Right renal cortex interstitium (tissue), 3 donors: ENCODE measurements at places on chromosomes 7 and 10. TPM values are rescaled to one million over a fixed set of nuclear protein-coding genes. Genes with fewer than 3 reads are reported as not detected.

Gene DGKB
- polyA plus RNA-seq = 3.9 TPM

GRCh38 chr10:112950714-112951358 lies 789 bp downstream of the TCF7L2 start:
- DNase-seq = no peak

DNA sequence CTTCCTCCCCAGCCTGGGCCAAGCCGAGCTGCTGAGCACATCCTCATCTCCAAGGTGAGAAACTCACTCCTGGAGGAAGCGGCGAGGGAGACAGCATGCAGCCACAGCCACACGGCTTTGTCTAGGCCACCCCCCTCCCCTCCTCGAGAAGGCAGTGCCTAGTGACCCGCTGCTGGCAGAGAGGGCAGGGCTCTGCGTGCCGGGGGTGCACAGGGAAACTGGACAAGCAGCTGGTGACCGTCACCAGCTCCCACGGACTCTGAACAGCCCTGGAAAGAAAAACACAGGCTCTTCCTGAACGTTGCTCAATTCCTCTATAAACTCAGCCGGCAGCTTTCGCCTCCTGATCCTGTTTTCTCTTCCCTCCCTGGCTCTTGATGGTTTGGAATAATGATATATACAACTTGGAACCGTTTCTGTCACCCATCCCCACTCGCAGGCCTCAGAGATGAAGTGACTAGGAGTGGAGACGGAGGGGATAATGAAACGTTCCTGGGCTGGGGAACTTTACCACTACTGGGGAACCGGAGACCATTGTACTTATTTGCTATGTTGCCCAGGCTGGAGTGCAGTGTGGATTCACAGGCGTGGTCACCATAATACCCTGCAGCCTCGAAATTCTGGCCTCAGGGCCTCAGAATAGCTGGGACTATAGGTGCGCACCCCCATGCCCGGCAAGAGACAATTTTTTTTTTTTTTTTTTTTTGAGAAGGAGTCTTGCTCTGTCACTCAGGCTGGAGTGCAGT lies 19.3 kb downstream of the PAPOLB start:
- DNase-seq = no peak

- no peak for DNase-seq
These were observed 291.1 kb downstream of the ZNF248 start for GRCh38 chr10:37566332-37566731.

Gene CPED1
- 36.9 TPM for polyA plus RNA-seq

GRCh38 chr7:141045842-141046620 lies 27.8 kb upstream of the TMEM178B start:
- no peak for DNase-seq

DNA sequence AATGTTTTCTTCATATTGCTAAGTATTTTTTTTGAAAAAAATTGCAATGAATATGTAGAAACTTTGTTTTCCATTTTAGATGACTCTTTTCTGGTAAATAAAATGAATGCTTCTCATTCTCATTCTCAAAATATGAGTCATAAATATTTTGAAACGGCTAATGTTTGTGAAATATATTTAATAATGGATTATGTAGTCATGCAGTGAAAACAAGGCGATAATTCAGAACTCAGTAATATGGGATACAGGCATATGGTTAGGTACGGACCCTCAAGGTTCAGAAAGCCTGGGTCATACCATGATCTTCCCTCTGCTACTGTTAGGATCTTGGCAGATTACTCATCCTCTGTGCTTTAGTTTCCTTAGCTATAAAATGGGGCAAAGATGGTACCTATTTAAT lies 46.2 kb upstream of the SLC39A12 start:
- no peak for DNase-seq

DNA sequence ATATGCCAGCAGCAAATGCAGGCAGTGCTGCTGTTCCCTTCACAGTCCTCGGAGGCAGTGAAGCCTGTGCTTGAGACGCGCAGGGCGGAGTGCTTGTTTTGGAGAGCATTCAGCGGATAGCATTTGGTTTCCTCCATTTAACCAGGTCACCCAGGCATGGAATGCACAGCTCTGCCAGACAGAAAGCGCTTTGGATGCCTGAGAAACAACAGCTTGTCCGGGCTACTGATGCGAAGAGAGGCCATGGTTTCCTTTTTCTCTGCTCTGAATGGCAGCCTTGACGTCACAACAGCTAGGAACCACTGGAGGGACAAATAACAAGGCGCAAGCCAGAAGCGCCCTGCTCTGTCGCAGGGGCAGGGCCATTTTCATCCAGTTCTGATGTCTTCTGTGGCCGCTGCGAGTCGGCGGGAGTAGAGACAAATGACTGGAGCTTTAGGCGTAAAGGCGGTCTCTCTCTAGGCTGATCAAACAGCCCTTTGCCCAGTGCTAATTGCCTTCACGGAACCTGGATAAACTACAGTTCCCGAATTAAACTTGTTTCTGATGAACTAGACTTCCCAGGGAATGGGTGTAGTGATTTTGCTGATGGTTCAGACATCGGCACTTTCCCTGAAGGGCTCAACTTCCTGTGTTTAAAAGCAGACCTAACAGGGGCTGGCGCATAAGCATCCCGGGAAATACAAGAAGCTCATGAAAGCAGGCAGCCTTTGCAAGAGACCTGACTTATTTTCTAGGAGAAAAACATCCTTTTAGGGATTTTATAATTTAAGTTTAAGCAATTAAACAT lies 187.6 kb upstream of the KLF14 start:
- DNase-seq = peak; percentile 80

DNA sequence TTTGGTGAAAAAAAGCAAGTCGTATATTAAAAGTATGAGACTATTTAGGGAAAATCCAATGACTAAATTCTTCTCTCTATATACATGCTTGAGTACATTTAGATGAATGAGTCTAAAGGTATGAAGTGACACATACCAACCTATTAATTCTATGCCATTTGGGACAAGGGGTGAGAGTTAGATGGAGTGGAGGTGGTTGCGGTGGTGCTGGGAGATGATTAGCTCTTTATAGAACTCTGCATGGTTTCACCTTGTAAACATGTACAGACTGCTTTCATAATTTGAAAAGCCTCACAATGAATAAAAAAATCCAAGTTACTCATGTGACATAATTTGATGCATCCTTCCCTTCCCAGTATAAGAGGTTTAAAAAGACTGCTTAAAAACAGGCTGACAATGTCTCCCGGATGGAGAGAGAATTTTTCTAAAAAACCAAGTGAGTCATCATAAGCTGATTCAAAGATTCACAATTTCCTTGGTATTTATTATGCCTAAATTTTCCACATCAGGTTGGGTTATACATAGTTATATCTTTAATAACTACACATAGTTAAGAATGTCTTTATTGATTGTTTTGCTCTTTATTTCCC lies 572.8 kb downstream of the REEP3 start:
- DNase-seq = no peak

DNA sequence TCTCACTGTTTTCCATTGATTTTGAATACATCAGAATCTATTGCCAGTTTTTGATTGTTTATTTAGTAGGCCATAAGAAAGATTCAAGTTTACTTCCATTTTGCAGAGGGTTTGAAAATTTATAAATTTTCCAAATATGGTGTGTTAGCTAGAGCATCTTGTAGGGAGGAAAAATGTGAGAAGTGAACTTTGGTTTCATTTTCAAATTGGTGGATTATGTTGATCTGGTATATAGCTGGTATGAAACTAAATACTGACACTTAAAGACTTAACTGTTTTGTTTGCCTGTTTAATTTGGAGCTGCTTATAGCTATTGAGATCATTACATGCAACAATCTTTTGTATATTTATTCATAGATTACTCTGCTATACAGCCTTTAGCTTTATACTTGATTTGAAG lies 108.1 kb downstream of the ADAM22 start:
- no peak for DNase-seq

DNA sequence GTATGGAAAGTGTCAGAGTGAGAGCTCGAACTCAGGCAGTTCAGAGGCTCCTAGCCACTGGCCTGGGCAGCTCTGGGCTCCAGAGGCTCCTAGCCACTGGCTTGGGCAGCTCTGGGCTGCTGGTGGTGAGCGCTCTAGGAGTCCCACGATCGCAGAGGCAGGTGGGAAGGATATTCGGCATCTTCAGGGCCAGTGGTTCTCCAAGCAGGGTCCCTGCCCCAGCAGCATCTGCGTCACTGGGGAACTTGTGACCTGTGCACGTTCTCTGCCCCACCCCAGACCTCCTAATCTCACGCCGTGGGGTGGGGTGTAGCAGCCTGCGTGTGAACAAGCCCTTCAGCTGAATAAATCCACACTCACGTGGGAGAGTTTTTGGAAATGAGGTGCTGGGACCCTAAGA lies 25.2 kb upstream of the BTBD16 start:
- DNase-seq = no peak

DNA sequence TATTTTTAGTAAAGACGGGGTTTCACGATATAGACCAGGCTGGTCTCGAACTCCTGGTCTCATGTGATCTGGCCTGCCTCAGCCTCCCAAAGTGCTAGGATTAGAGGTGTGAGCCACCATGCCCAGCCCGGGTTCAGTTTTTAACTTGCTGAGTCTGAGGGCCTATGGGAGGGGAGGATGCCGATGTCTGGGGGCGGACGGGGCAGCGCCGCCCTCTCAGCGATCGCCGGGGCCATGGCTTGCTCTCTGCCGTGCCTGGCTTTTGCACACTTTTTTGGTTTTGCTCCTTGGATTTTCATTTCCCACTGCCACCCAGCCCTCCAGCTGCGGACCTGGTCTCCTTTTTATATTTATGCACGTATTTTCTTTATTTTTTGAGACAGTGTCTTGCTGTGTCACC lies 15.2 kb upstream of the COL26A1 start:
- no peak for DNase-seq

- DNase-seq = no peak
These were observed 36.0 kb upstream of the GLI3 start for GRCh38 chr7:42272793-42273665.

DNA sequence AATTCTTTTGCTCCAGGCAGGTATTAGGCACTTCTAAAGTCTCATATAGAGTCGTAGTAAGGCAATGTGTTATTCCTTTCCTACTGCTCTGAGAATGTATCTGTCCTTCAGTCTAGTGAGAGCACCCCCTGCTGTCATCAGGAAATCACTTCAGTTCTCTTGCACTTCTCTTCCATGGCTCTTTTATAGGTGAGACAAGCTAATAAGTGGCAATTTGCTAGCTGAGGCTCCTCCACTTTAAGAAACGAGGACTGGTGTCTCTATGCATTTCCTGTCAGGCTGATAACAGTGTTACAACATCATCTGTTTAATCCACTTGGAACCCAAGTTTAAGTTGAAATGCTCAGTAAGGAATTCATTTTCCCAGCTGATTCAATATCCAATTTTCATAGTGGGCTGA lies 350.6 kb downstream of the TFEC start:
- no peak for DNase-seq

- DNase-seq = no peak
These were observed 102.3 kb upstream of the MTPN start for GRCh38 chr7:136079478-136079892.

Gene GNGT1
- polyA plus RNA-seq = not detected

Gene EZH2
- polyA plus RNA-seq = 39.1 TPM

DNA sequence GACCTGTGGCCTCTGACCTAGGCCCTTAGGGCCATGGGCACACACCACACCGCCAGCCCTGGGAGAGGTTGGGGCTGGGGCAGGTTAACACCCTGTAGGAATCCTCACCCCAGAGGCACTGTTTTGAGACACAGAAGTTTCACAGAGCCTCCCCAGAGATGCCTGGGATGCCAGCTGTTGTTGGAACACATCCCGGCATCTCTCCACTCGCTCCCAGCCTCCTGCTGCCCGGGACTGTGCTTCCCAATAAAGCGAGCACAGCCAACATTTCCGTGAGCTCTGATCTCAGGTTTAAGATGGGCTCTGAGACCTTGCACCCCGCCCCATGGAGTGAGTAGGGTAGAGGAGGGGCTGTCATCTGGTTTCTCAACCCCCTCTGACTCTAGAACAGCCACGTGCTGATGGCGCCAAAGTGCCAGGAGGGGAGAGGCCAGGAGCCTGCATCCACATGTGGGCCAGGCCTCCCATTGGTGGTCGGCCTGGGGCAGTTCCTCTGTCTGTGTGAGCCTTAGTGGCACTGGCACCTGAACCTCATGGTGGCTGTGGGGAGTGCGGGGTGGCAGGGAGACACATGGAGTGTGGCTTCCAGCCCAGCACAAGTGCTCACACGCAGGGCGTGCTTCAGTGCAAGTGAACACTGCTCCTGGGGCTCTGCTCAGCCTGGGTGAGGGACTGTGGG lies 54.7 kb downstream of the RASGEF1A start:
- no peak for DNase-seq

DNA sequence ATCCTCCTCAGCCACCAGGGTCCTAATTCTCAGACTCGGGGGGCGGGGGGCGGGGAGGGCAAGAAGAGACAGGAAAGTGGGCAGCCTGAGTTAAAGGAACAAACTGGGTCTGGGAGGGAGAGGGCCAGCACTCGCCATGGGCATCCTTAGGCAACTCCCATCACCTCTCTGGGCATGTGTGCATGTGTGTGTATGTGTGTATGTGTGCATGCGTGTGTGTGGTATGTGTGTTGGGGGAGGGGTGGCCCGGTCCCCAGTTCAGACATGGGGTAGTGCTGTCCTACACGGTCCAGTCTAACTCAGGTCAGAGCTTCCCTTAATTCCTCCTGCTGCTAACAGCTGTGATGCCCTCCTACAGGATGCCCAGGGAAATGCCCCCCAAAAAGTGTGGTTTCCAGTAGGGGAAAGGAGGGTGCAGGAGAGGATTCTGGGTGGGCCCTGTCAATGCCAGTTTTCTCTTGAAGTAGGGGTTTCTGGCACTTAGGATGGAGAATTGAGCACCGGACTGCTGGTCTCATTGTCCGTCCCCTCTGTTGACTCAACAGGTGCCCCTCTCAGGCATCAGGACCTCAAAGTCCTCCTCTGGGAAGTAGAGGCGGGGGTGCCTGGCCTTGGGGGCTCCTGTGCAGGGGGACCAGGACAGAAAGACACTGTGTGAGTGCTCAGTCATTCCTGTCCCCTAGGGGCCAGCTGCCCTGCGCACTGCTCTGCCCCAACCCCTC lies 15.1 kb upstream of the ZMIZ1 start:
- DNase-seq = no peak

DNA sequence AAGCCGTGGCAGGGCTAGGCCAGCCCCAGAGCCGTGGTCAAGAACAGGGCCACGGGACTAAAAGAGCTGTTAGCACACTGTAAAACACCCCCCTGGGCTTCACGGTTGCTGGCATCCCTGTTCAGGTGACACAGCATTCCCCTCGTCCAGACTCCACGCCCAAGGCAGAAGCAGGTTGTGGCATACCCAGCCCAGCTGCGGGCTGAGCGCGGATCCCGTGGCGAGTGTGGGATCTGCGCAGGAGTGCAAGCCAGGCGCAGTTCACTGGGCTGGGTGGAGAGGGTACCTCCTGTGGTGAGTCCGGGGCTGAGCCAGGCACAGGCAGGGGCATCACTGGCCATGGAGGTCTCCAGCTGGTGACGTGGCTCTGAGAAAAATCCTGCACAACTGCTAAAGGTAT lies 199.1 kb downstream of the FZD1 start:
- DNase-seq = no peak

Gene TMEM196
- polyA plus RNA-seq = not detected
